NCI-H1048 (cell line): ENCODE measurements at places on chromosomes 7 and 10.

DNA sequence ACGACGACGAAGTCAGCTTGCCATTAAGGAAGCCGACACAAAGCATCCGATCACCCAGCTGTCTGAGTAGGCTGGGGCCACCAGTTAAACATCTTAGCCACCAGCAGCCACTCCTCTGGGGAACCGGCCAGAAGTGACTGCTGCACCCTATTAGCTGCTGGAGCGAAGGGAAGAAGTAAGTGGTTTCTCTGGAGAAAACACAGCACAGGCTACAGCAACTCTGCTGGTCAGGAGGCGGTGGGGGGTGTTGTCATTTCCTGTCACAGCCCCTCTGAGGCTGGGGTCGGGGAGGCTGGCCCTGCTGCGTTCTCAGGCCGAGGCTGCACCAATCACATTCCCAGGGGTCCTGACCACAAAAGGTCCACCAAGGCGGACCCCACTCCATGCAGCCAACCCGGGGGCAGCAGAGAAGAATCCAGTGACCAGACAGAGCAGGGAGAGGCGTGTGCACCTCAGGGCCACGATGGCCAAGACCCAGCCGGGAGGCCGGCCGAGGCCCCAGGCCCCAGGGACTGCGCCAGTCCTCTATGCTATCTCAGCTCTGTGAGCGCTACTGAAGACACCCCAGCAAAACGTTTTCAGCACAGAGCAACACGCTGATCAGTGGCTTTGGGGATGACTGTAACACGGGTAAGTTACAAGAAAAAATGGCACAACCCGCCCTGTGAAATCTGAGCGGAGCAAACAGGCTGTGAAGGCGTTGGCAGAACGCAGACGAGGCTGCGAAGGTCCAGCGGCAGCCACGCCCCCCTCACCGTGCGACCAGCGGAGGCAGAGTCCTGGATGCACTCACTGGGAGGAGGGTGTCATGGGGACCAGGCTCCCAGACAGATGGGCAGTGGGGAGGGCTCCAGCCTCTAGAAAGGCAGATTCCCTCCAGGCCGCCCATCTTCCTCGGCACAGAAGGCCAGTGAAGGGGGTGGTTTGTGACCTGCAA, 24.8 kb downstream of the STK32C start:
- DNase-seq = no peak

DNA sequence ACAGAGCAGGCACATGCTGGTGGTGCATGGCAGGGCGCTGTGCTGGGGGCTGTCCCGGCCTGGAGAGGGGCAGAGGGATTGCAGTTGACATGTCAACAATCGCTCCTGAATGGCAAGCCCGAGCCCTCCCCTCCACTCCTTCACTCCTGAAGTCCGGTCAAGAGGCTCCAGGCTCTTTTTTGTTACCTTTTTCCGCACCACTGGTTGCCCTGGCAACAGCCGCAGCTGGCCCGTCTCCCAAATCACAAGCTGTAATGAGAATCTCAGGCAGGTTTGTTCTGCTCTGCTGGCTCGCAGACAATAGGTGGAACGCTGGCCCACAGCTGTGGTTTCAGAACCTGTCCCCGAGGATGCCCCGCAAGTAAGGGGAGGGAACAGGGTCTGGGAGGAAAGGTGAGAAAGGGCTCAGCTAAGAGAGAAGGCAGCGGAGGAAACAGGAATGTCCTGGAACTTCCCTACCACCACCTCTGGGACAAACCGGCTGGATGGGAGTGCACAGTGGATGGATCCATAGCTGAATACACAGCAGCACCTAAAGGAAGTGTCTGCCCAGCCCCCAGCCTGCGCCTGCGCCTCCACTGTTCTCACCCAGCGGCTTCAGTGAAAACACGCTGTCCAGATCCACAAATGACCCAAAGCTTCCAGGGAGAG, 58.9 kb downstream of the CALML3 start:
- no peak for DNase-seq

GRCh38 chr7:81285142-81285871, 366.5 kb upstream of the SEMA3C start:
- DNase-seq = peak; percentile 23

DNA sequence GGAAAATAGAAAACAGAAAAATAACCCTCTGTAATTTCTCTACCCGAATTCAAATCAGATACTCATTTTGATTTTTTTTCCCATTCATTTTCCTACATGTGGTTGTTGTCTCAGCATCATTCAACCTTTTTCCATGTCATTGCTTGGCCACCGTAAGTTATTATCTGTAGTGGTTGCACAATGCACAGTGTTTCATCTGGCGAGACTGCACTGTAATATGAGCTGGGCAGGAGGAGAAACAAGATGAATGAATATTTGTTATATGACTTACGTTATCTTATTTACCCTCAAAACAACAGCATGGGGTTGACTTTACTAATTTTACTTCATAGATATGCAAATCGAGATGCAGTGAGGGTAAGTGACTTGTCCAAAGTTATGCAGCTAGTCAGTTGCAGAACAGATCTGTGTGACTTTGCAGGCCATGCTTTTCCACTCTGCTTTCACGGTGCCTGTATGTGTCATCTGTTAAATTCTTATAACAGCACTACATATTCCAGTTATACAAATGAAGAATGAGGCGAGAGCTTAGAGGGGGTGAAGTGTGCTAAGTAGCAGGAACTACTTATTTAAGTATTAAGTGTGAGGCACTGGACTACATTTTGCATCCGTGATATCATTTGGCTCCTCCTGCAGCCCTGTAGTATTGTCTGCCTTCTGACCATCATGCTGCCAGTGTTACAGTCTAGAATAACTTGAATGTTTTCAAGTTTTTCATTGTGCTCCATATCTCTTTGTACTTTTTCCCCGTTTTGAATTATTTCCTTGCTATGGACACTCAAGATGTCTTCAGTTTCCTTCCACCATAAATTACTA, 56.7 kb downstream of the ZMYND11 start:
- DNase-seq = no peak

- no peak for DNase-seq
Measured at GRCh38 chr10:57014758-57015157, 653.7 kb upstream of the ZWINT start.

- no peak for DNase-seq
Measured at GRCh38 chr7:45715471-45716352, 141.5 kb downstream of the ADCY1 start.
